ENCODE measurements at places on chromosomes 6 and 20.
A peak's percentile ranks its signal among the peaks of the same experiment; 100 is the strongest.

DNA sequence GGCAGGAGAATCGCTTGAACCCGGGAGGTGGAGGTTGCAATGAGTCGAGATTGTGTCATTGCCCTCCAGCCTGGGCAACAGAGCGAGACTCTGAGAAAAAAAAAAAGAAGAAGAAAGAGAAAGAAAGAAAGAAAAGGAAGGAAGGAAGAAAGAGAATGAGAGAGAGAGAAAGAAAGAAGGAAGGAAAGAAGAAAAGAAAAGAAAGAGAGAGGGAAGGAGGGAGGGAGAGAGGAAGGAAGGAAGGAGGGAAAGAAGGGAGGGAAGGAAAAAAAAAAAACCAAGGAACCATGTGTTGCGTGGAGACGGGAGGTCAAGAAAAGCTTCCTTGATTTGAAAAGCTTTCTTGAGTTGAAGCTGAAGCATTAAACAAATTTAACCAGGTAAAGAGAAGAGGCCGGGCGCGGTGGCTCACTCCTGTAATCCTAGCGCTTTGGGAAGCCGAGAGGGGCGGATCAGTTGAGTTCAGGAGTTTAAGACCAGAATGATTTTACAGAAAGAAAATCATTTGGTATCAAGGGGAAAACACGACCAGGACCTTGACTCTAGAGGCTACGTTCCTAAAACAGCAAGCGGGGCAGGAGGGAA is 90.5 kb upstream of the PRSS16 start:
- no peak for DNase-seq

DNA sequence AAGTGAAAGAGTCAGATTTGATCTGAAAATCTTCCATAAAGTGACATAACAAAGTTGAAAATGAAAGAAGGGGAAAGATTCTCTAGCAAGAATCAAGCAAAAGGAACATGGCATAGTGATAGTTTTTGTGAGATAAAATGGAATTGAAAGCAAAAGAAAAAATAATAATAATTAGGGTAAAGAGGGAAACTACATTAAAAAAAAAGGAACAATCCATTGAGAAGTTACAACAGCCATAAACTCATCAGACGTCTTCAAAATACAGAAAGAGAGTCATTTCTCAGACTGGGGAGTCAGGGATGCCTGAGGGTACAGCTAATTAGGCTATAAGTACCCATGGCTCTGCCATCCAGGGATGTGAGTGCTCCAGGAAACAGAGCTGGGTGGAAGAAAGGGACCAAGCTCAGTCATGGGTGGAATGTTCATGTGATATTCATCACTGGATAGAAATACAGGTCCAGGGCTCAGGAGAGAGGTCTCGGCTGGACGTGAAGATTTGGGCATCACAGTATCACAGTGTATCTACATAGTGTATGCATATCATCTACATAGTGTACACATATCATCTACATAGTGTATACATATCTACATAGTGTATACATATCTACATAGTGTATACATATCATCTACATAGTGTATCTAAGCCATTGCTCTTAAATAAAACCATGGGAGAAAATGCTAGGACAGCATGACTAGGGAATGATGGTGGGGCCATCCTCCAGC is 29.4 kb downstream of the DUSP22 start:
- no peak for DNase-seq

GRCh38 chr20:38602185-38602581 is 574 bp downstream of the ARHGAP40 start:
- no peak for DNase-seq

- DNase-seq, result no peak
Observed at GRCh38 chr20:25984933-25985332, 288.3 kb upstream of the ZNF337 start.

- no peak for DNase-seq
Observed at GRCh38 chr6:28988536-28989311, 16.4 kb downstream of the ZNF311 start.

- peak; percentile 72 for DNase-seq
Observed at GRCh38 chr6:135851442-135852271, at the start of gene PDE7B. TSS of gene PDE7B (plus strand) at chr6:135851701.

DNA sequence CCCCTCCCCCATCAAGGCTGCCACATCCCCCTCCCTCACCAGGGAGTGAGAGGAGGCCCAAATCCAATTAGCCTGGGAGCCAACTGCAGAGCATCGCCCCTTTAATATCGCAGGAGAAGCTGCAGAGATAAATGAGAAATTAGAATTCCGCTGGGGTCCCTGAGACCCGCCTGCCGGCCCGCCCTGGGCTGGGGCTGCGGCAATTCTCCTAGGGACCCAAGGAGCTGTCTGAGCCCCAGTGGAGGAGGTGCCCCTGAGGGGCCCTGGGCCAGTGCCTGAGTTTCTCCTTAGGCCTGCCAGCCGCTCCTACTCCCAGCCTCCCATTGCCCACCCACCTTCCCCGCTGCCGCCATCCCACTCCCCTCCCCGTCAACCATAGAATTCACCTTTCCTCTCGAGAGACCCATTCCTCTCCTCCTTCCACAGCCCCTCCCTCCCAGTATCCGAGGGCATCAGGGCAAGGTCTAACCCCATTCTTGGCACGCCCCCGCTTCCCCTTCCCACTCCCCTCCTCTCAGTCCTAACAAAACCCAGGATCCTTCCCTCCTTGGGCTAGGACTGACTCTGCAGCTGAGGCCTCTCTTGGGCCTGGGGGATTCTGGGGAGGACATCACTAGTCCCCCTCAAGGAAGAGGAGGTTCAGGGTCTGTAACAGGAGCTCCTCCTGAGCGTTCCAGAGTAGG is 20.0 kb upstream of the CDH22 start:
- no peak for DNase-seq

- DNase-seq, result no peak
Observed at GRCh38 chr6:41443616-41444525, 102.3 kb upstream of the FOXP4 start.

DNA sequence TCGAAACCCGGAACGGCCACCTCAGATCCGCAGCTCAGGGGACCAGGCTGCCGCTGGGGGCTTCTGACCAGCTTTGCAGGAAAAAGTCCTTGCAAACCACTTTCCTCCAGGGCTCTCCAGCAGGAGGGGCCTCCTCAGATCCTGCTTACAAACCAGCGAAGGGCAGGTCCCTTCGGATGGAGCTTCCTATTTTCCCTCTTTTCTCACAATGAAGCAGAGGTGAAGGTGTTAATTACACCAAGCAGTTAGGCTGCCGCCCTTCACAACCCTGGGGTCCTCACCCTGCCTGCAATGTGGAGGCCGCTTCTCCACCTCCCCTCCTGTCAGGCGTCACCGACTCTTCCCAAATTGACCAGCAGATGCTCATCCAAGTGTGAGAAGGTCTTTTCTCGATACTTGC is 5.7 kb downstream of the ARHGAP40 start:
- DNase-seq, result no peak

- DNase-seq, result no peak
Observed at GRCh38 chr6:20034408-20034769, 177.9 kb downstream of the MBOAT1 start.

DNA sequence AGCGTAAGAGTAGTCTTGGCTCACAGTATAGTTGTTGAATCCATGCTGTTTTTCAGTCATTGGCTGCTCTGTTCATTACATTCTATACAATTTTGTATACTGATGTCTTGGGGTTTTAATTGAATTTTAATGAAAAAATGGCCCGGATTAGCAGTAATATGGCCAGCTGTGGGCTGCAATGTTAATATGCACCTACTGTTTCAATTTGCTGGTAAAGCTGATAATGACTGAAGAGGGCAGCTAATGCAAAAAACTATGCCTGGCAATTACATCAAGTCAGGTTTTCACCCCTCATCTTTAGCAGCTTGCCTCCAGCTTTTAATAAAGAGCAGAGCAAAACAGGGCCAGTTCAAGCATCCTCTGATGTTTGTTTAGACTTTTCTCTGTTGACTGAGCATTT is 394.5 kb downstream of the PLCB1 start:
- DNase-seq, result no peak

GRCh38 chr6:41216616-41217015 is 11.5 kb upstream of the TREML4 start:
- no peak for DNase-seq

DNA sequence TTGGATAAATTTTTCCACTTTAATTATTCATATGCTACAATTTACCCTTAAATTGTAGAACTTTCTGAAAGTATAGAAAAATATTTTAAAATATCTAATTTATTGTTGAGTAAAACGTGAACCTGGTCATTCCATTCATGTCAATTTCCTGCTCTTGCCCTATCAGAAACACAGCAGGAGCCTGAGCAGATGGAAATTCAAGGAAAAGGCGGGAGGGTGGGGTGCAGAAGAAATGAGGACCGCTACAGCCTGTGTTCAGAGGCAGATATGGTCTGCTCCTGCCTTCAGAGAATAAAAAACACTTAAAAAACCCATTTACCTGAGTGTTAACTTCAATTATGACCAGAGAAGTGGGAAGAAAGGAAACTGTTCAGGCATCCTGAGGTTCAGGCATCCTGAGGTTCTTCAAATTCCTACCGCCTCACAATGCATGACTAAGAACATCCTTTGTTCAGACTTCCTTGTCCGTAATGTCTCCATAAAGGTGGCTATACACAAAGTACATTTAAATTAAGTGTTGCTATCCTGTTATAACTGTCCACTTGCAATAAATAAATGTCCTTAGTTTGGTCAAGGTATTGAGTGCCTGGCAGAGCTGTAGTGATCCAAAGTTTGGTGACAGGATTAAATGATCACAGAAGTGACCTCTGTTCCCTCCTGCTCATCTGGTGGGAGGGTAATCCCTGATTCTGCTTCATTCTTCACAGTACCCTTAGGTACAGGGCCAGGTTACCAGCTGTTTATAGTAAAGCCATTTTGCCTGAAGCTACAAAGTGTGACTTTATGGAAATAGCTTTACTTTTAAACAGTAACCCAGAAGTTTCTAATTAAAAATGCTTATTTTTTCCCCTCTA is 109.1 kb downstream of the MAN1A1 start:
- no peak for DNase-seq

GRCh38 chr6:1212919-1213318 is 99.0 kb upstream of the FOXQ1 start:
- DNase-seq, result no peak

DNA sequence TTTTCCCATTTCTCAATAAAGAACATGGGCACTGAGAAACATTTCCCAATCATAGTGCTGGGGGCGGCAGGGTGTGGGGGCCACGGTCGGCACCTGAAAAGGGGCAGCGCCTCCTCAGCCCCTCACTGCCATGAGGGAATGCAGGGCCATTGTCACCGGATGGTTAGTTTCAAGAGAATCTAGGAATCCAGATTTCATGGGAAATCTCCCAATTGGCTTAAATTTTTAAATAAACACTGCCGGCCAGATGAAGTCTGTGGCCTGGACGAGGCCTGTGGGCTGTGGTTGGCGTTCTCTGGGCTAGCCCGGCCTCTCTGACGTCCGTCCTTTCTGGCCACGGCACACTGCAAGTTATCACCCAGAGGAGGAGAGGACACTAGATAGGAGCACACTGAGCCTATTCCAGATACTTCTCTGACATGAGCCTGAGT is 25.6 kb downstream of the MANBAL start:
- DNase-seq, result no peak

DNA sequence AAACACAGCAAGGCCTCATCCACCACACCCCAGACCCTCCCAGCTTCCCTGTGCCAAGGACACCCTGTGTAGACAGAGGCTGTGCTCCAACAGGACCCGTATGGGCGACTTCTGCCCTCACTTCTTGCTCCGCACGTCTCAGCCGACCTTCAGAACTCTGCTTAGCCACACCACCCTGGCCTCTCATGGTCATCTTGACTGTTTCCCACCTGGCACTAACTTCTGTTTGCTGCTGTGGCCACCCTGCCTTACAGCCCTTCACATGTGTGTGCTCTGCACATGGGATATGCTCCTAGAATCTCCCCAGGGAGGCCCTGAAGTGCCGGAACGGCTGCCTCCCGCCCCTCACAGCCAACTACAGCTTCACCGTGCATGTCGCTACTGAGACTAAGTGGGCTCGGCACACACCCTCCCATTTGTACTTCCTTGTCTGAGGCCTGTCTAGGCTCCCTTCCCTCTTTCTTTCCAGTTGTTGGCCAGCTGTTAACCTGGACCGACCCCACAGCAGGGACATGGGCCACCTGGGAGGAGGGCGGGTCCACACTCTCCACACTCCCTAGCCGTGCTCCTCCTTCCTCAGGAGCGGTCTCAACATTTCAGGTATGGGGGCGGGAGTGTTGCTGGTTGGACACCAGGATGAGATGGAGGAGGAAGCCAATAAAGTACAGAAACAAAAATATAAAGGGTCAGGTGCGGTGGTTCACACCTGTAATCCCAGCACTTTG is 69.6 kb downstream of the PYGB start:
- DNase-seq, result no peak

- DNase-seq, result no peak
Observed at GRCh38 chr6:11730641-11731040, 48.0 kb downstream of the ADTRP start.

DNA sequence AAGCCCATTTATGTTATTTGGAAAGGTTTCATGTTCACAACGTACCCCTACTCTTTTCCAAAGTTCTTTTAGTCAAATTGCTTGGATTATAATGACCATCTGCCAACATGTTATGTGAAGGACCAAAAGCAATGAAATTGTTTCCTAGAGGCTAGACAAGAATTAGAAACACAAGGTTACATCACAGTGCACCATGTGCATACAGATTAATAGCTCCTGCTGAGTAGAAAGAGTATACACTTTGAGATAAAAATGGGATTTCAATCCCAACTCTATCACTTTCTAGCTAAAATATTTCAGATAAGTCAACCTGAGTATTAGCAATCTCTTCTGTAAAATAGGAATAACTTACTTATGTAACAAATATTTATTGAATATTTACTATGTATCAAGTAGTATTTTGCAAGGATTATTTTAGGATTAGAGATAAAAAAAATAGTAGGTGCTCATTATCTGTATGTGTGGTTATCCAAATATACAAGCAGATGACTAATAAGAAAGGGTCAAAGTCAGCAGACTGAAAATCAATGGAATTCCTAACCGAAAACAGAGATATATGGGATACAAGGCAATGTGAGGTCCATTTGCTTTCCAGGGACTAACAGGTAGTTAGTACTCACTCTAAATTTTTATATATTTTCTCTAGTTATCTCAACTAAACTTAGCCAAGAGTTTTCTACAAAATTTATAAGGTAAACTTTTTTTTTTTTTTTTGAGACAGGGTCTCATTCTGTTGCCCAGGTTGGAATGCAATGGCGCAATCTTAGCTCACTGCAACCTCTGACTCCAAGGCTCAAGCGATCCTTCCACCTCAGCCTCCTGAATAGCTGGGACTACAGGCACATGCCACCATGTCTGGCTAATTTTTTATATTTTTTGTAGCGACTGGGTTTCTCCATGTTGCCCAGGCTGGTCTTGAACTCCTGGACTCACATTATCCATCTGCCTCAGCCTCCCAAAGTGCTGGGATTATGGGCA is 127.7 kb downstream of the PDSS2 start:
- DNase-seq, result no peak

- no peak for DNase-seq
Observed at GRCh38 chr6:3226481-3227362, 731 bp downstream of the TUBB2B start.

GRCh38 chr6:11953641-11954040 is 58.5 kb upstream of the HIVEP1 start:
- no peak for DNase-seq

GRCh38 chr6:160337301-160337700 is 10.9 kb upstream of the SLC22A3 start:
- no peak for DNase-seq

DNA sequence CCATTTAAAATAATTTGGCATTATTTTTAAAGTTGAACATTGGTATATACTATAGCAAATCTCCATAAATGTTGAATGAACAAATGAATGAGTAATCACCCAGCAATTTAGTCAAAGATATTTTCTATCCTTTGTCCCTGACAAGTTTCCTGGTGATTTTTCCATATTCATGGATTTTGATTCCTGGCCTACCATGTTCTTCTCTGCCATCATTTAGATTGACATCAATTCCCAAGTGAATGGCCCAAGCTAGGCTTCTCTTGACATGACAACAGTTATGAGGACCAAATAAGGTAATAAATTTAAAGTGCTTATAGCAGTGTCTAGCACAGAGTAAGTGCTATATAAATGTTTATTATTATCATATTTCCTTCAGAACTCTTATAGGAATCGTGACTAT is 120.1 kb upstream of the ADGRF1 start:
- no peak for DNase-seq

Data from renal cortex interstitium (tissue), 15 donors.